ENCODE measurements at places on chromosomes 7 and 10.

- no peak for DNase-seq
Observed at GRCh38 chr10:109975244-109976190, 32.3 kb upstream of the ADD3 start.

DNA sequence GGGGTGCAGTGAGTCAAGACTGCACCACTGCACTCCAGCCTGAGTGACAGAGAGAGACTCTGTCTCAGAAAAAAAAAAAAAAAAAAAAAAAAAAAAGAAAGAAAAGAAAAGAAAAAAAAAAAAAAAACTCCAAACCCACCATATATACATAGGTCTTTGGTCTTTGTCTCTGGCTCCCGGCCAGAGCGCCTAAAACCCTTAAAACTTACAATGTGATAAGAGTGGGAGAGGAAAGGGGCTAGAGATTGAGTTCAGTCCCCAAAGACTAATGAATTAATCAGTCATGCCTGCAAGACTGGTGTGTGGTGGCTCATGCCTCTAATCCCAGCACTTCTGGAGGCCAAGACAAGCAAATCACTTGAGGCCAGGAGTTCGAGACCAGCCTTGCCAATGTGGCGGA lies 6.8 kb upstream of the NFE2L3 start:
- DNase-seq = no peak

DNA sequence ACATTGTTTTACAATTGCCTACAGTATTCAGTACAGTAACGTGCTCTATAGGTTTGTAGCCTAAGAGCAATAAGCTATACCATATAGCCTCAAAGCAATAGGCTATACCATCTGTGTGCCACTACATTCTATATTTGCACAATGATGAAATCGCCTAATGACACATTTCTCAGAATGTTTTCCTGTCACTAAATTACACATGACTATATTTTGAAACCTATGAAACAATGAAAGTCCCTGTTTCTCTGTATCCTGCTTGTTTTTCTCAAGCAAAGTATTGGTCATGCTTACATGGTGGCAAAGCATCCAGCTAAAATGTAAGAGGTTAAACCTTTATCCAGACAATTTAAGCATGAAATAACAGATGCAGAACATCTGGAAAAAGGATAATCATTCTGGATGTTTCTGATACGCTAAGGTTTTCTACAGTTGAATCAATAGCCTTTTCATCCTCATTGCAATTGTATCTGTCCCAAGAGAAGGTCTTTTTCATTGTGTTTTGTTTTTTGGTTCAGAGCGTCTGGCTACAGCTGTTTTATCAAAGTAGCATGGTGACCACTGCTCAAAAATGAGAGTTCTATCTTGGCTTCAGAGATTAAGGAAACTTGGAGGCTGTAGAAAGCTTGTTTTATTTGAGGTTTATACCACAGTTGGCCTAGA lies 81.7 kb downstream of the CSTF2T start:
- DNase-seq = no peak

- no peak for DNase-seq
Observed at GRCh38 chr10:9508606-9509005, 1454.1 kb downstream of the GATA3 start.

- no peak for DNase-seq
Observed at GRCh38 chr10:124236816-124237215, 143.4 kb upstream of the CHST15 start.
